Tracheal epithelial cell (primary cell): ENCODE measurements at places on chromosomes 5 and 9. TPM values are rescaled to one million over a fixed set of nuclear protein-coding genes. Genes with fewer than 3 reads are reported as not detected.

Gene DBH
- not detected in 2 replicates for total RNA-seq

Gene AGXT2
- under 0.01 TPM in 1 of 2 replicates, not detected in the other for total RNA-seq

Gene SLC2A8
- 7.2 and 8.5 TPM in 2 replicates for total RNA-seq

Gene GCNT4
- total RNA-seq, result 3.6 and 4.7 TPM in 2 replicates

Gene ABHD17B
- total RNA-seq, result 18.3 and 29.2 TPM in 2 replicates

Gene FOXD4
- total RNA-seq, result 0.24 and 0.43 TPM in 2 replicates

Gene WNK2
- total RNA-seq, result 0.24 TPM in 1 of 2 replicates, not detected in the other
